ENCODE measurements at places on chromosomes 2 and 18.

GRCh38 chr2:34215174-34215573, 616.1 kb upstream of the FAM98A start:
- no peak for DNase-seq

- no peak for DNase-seq
These were observed 39.6 kb downstream of the SCN3A start for GRCh38 chr2:165164201-165164600.

DNA sequence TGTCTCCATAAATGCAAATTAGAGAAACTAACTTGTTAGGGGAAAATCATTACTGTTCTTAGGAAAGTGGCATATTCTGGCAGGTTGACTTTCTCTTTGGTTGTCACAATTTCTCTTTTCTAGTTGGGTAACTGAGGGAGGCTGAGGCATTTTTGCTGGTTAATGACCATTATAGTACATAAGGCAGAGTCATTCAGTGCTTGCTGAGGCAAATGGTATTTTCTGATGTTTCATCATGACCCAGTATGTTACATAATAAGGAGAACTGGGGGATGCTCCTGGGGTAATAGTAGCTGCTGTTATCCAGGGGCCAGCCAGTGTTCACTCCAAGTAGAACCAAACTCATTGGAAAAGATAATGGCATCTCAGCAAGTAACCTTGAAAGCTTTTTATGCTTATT, 62.3 kb downstream of the ITGA6 start:
- no peak for DNase-seq

DNA sequence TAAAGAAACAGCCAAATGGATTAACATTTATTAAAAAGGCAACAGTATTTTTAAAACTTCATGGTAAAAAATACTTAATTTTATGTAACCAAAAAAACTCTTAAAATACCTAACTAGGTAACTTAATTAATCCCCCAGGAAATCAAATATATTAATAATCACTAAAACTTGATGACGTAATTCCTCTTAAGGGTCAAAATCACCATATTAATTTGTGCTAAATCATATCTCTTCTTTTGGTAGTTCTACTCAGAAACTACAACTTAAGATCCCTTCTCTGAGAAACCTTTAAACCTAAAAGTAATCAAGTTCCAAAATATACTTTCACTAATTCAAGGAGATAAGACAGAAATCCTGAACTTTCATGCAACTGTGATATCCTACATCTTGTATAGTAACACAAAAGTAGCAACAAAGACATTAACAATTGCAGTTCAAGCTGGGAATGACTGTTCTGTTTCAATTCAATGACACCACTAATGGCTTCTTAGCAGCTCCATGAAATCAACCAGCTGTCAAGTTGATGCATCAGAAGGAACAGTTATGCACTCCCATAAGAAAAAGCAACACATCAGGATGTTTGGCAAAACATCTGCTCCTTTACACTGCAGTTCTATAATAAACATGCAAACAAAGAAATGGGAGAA, 4.0 kb downstream of the BAZ2B start:
- DNase-seq, result no peak

DNA sequence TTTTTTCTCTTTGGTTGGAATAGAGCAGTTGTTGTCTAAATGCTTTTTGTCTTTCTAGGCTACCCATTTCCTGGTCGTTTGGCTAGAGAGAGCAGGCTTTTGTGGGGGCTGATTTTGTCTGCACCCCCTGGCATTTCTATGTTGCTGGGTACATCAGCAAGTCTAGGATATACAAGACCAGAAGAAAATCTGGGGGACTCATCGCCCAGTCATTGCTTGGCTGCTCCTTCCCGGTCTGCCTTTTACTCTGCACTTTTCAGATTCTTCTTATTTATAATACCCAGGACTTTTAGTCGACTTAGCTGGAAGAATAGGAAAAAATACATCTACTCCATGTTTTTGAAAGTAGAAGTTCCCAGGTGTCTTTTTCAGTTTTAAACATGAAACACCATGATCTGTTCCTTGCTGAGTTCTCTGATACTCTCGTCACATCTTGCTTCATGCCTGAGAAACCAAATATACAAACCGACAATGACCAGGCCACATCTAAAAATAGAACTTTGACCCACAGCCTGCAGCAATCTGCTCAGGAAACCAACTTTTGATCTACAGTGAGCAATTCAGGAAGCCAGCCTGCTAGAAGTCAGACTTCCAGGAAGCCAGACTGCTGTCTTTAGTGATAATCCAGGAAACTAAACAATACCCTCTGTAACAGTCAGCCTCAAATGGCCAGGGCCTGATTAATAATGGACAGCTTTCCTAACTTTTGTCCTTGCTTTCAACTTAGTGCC, 163.8 kb upstream of the MEX3C start:
- no peak for DNase-seq

- DNase-seq, result no peak
These were observed 11.9 kb upstream of the B3GNT7 start for GRCh38 chr2:231383416-231384108.

DNA sequence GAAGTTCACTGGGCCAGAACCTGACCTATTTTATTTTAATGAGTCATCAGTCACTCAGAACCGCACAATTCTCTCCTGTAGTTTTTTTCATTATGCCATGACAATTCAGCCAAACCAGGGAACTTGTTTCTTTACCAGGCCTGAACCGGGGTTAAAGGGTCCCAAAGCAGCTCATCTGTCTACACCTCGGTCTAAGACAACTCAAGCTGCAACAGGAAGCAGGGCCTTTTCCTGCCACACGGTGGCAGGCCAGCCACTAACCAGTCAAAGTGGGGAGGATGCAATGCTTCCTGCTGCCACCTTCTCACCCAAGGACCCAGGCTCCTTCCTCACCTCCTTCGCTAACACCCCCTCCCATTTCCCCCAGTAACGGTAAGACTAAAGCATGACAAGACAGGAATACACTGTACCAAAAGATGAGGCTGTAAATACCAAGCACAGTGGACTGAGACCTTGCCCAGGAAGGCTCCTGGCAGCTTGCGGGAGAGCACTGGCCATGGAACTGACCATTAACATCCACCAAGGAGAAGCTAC, 56.7 kb upstream of the ACKR3 start:
- DNase-seq, result peak; percentile 66

- no peak for DNase-seq
These were observed 36.5 kb downstream of the ZRANB3 start for GRCh38 chr2:135494503-135494902.

DNA sequence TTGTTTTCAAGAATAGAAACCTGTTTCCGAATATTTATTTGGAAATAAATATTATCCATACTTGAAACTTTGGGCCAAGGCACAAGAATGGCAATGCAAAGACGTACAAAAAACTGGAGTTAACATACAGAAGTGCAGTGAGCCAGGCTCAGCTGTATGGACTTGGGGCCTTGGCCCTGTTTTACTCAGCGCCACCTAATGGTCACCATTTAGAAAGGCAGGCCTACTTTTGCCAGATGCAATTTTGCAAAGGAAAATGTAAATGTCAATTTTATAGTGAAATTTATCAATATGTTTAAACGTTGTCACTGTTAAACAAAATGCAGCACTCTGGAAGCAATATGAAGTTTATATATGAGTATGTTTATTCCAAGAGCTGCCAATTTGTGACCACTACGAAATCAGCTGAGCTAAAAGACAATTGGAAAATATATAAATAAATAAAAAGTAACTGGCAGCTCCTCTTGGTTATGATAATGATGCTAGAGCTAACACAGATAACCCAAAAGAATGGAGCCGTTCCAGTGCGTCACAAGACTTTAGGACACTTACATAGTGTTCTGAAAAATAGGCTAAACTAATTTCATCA, 155.0 kb downstream of the ARHGAP15 start:
- no peak for DNase-seq

DNA sequence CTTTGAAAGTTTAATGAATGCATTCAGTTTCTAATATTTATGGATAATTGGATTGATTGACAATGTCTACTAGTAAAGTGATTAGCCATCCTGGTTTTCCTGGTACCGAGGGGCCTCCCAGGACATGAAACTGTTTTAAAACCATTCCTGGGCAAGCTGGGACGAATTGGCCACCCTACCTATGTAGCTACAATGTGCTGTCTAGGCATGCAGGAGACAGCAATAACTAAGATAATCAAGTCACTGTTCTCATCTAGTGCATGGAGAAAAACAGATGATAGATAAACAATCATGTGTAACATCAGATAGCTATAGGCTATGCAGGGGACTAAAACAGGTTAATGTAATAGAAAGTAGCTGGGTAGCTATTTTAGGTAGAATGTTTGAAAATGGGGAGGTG, 67.1 kb downstream of the PMAIP1 start:
- no peak for DNase-seq

GRCh38 chr18:4721545-4721944, 266.4 kb upstream of the DLGAP1 start:
- no peak for DNase-seq

- peak; percentile 49 for DNase-seq
These were observed 33.3 kb upstream of the MAT2A start for GRCh38 chr2:85505551-85506238.

- DNase-seq, result no peak
These were observed 262.7 kb upstream of the SPOPL start for GRCh38 chr2:138238908-138239307.

DNA sequence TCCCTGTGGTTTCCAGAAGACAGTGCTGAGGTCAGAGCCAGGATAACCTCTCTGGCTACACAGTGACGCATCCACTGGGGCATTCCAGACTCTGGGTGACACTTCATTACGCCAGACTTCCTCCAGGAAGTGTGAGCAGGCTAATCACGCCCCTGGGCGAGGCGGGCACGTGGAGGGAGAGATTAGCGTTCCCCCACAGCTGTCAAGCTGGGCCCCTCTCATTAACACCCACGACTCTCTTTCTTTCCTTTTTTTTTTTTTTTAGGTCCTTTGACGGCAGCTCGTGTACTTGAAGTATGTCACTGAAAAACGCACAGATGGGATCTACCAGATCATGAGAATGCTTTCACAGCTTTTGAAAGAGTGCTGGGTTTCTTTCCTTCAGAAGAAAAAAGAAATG, 274.6 kb downstream of the AFF3 start:
- no peak for DNase-seq
